ENCODE measurements at places on chromosomes 3 and 15. TPM values are rescaled to one million over a fixed set of nuclear protein-coding genes. Genes with fewer than 3 reads are reported as not detected.

- no peak for DNase-seq
Observed at GRCh38 chr3:170259907-170260306, 37.7 kb downstream of the PRKCI start.

DNA sequence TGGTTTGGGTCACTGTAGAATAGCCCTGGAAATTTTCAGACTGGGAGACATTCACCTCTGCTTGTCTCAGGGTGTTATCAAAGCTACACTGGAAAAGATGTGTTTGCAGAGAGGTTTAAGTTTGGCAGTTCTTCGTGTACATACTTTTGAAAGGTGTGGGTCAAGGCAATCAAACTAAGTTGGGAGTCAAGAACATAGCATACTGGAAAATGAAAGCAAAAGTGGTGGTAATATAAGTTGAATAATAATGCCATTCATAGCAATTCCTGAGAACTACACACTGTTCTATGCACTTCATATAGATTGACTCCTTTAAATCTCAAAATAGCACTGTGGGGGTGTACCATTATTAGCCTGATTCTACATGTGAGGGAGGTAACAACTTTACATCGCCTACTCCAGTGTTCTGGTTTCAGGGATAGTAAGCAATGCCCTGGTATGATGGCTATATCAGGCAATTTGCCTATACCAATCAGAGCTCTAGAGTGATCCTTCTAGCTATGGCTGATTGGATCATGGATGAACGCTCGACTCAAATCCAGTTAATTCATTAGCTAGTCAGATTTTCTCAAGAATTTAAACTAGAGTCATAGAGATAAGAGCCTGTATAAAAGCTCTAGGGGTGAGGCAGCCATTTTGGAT, 44.6 kb upstream of the RASGRP1 start:
- DNase-seq, result no peak

- no peak for DNase-seq
Observed at GRCh38 chr3:64872345-64872744, 184.5 kb upstream of the ADAMTS9 start.

The CGNL1 gene
- total RNA-seq, result 0.24 TPM

GRCh38 chr3:122921791-122922651, 105.5 kb downstream of the SEMA5B start:
- DNase-seq, result peak; percentile 14

- no peak for DNase-seq
Observed at GRCh38 chr3:179882292-179882691, 154.4 kb downstream of the PEX5L start.

The PPP1R14D gene
- not detected for total RNA-seq

The PRSS50 gene
- total RNA-seq, result not detected

DNA sequence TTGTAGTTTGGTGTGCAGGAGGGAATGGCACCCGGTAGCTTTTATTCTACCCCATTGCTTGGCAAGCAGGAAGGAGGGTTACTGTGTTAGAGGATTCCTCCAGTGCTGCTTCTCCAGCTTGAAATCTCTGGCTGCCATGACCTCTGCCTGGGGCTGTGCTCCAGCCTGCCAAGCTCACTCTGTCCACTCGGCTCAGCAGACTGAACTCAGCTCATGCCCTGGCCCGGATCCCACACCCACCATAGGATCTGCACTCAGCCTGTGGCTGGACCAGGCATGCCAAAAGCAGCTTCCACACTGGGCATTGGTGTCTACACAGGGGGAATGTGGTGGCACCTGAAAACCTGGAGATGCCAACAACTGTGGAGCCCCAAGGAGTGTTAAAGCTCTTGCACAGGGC, 26.3 kb downstream of the CLDN16 start:
- DNase-seq, result no peak

DNA sequence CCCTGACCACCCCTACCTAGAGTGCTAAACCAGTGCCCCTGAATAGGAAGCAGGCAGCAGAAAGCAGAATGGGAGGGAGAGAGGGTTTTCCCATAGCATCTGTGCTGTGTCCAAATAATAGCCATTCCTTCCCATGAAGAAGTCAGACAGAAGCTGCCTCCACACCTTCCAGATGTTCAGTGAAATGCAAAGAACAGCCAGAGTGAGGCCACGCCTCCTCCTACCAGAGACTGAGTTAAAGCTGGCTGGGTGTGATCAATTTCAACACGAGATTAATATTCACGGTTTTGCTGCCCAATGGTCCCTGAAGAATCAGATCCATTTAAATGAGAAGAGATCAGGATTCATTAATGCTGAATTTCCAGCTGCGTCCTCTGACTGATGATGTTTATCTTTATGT, 111.8 kb downstream of the SRGAP3 start:
- no peak for DNase-seq

DNA sequence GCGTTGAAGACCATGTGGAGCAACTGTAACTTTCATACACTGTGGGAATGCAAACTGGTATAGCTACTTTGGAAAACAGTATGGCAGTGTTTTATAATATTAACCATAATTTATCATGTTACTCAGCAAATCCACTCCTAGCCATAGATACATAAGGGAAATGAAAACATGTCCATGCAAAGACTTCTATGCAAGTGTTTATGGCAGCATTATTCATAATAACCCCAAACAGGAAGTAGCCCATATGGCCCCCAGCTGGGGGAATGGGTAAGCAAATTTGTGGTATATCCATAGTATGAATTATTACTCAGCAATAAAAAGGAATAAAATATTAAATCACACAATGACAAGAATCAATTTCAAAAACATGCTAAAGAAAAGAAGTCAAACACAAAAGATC, 23.0 kb upstream of the GATA2 start:
- DNase-seq, result no peak

DNA sequence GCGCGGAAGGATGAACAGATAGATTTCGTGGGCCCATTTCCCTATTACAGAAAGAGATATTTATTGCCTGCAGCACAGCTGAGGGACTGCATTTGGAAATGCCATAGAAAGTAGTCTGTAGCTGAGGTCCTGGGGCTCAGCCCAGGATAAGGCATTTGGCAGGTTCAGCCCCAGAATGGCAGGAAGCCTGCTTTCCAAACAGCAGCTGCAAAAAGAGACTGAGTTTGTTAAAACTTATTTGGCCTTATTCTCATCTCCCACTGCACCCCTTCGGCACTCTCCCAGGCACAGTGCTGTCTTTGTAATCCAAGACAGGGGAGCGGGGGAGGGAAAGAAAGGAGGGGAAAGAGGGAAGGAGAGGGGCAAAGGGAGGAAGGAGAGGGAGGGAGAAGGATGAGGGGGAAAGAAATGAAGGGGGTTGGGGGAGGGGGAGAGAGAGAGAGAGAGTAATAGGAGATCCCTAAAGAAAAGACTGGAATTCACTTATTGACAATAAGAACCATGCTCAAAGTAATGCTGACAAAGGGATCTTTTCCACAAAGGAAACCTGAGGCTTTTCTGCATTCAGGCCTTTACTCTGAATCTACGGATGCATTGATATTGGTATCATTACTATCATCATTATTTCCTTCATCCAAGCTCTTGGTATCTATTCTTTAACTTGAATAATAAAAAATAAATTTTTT, 94.0 kb upstream of the LRRN1 start:
- DNase-seq, result no peak

GRCh38 chr3:68973639-68974038, 39.8 kb downstream of the EOGT start:
- DNase-seq, result no peak

The CMTM8 gene
- total RNA-seq, result 11.2 TPM

All from SK-MEL-5 (cell line).